Stimulated activated CD8-positive, alpha-beta memory T cell treated with anti-CD3 and anti-CD28 coated beads, Interleukin-12 subunit alpha, Interleukin-12 subunit beta, amount 100 ng/mL, for 1 hour (primary cell): ENCODE measurements at places on chromosomes 7 and 10.

GRCh38 chr7:148327379-148327778, 263.2 kb upstream of the C7orf33 start:
- DNase-seq = no peak

DNA sequence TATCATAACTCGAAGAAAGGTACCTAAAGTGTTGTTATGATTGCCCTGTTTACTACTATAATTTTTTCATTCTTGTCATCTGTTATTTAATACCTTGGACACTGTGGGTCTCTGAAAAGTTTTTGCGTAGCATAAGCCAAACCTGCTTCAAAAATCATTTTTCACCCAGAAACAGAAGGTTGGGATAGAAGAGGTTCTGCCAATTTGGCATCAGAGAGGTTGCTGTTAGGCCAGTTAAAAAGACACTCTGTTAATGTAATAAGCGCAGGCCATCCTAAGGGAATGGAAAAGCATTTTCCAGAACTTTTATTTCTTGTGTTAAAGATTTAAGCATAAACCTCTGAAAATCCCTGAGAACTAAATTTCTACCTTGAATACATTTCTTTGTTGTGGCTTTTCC, 212.2 kb downstream of the BMPER start:
- DNase-seq = no peak

DNA sequence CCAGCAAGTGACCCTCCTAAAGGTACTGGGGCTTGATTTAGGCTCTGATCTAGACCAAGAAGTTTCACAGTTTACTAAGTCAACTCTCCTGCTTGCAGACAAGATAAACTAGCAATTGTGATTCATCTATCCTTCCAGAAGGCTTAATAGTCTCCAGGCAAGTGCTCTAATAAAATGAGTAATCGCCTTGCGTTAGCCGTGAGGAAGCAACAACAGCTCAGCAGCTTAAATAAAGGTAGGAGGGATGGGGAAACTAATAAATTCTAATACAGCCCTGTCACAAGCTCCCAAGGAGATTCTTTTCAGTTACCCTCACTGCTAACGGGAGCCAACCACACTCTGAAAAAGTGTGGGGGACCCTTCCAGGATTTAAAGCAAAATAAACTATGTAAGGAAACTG, 48.4 kb downstream of the FRMD4A start:
- no peak for DNase-seq

- no peak for DNase-seq
These were observed 190.9 kb downstream of the BMPER start for GRCh38 chr7:34096198-34096651.

DNA sequence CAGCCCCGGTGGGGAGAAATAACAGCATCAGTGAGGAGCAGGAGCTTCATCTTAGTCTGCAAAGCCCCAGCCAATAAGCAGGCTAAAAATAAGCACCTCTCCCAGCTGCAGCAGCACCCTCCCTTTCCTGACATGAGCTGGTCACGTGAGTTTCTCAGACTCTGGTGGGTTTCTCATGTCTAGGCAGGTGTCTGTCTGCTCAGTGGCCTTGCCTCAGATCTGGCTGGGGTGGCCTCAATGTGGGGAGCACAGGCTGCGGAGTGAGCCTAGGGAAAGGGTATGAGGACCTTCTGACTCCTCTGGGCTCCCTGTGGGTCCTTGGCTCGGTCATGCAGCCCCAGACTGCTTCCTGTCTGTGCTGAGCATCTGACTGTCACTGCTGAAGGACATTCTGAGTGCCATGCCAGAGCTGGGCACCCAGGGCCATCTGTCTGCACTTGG, 81.6 kb upstream of the LRRC4 start:
- DNase-seq = no peak

DNA sequence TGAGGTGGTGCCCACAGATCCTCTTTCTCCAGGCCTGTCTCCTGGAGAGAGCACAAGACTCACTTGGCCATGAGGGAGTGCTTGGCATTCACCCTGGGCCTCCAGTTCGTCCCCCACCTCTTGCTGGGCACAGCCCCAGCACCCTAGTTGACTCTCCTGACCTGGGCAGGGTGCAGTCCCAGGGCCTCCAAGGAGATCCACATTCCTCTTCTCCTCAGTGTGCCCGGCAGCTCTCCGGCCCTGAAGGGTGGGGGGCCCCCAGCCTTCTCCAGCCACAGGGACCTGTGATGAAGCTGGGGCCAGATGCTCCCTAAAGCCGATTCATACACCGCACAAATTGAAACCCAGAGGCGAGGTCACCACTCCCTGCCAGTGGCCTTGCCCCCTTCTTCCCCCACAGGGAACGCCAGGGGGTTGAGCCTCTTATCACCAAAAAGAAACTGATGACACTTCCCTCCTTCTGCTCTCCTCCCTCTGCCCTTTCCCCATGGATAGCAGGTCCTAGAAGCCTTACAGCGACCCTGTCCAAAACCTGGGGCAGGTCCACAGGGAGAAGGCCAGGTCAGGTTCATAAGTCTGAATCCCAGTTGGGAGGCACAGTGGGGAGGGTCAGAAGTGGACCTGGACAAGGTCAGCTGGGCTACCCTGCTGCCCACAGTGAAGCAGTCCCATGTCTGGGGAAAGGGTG, 3.1 kb downstream of the EN2 start:
- no peak for DNase-seq

- DNase-seq = no peak
These were observed 24.6 kb downstream of the RAMP3 start for GRCh38 chr7:45181991-45182855.

GRCh38 chr7:94432281-94432670, 37.6 kb downstream of the COL1A2 start:
- DNase-seq = no peak

- no peak for DNase-seq
These were observed 277.0 kb downstream of the INHBA start for GRCh38 chr7:41425926-41426325.

- DNase-seq = no peak
These were observed 55.7 kb downstream of the TMEM209 start for GRCh38 chr7:130149281-130150139.

GRCh38 chr10:10685566-10685965, 332.1 kb upstream of the CELF2 start:
- DNase-seq = no peak

- DNase-seq = no peak
These were observed 78.7 kb downstream of the HYCC1 start for GRCh38 chr7:22935269-22935668.

GRCh38 chr7:28853834-28854749, 104.0 kb downstream of the TRIL start:
- DNase-seq = peak; percentile 40

DNA sequence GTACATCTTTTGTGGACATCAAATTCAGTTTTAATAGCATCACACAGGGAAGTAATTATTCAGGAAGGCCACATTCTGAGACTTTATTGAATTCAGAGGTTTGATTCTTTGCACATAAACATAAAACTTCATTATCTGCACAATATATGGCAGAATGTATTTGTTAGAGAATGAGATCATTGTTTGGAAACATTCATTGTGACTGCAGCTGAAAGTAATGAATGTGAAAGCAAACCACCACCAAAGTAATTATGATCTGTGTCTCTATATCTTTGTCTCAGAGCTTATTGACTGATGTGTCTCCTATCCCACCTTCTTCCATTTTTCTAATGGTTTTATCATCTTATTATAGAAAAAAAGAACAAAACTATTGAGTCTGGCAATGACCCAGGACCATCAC, 340.9 kb upstream of the PCDH15 start:
- DNase-seq = no peak

- DNase-seq = no peak
These were observed 3.9 kb downstream of the MPP7 start for GRCh38 chr10:28298951-28299350.

DNA sequence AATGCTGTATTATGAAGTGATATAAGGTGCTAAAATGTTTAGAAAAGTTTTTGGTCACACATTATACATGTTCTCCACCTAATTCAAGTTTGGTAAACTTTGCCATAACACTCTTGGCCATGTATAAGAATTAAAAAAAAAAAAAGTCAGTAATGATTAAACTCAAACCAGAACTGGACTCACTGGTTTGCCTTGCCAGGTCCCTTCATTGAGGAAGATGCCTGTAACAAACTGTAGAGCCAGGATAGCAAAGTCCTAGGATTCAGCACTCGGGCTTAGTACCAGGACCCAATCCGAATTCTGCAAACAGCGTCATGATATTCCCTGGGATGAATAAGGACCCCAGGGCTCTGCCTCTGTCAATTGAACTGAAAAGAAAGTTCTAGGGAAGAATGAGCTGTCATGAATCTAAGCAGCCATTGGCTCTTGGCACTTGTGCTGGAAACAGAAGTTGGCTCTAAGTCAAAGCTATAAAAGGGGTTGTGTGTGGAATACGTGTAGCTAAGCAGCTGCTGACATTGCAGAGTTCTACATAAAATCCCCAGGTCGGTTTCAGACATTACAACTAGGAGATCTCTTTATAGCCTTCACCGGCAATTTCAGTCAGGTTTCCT, 216.9 kb downstream of the C7orf25 start:
- DNase-seq = no peak

DNA sequence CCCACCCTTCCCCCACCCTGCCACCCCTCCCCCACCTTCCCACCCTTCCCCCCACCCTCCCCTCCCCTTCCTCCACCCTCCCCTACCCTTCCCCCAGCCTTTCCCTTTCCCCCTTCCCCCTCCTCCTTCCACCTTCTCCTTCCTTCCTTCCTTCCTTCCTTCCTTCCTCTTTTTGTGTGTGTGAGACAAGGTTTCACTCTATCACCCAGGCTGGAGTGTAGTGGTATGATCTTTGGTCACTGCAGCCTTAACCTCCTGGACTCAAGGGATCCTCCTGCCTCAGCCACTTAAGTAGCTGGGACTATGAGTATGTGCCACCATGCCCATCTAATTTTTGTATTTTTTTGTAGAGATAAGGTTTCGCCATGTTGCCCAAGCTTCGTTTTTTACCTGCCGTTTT, 35.2 kb downstream of the CYP17A1 start:
- DNase-seq = no peak

GRCh38 chr7:47552621-47553020, 29.3 kb downstream of the TNS3 start:
- DNase-seq = no peak

- no peak for DNase-seq
These were observed 13.0 kb downstream of the ZNF316 start for GRCh38 chr7:6650086-6650485.

DNA sequence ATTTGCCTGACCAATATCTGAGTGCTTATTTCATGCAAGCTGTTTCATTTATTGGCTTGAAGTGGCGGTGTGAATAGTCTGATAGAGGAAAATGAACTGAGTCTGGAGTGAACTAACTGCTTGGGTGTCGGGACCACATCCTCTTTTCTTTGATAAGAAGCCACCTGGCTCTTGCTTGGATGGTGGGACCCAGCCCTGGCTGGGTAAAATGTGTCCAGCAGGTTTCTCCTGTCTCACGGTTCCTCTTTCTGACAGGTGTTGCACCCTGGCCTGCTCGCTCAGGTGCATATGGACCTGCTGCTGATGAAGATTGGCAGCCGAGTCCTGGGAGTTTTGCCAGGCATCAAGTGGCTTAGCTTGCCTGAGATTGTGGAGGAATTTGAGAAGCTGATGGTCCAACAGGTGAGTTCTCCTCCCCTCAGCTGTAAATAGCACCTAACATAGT, 1.6 kb downstream of the ADCK2 start:
- DNase-seq = no peak

GRCh38 chr10:128158021-128158795, 32.0 kb upstream of the MKI67 start:
- no peak for DNase-seq

DNA sequence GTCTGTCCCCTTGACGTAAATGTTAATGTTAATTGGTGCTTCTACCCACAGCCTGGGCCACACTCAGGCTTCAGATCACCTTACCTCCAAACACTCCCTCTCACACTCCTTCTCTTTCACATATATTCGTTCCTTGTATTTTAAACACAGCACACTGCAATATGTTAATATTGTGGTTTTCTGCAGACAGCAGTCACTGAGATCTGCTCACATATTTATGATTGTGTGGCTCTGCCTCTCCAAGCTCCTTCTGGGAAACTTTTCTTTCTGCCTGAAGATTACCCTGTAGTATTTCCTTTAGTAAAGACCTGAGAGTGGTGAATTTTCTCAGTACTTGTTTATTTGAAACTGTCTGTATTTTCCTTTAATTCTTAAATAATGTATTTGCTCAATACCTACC, 104.7 kb downstream of the VWC2 start:
- DNase-seq = no peak

GRCh38 chr10:131032329-131033165, 279.0 kb downstream of the TCERG1L start:
- no peak for DNase-seq

DNA sequence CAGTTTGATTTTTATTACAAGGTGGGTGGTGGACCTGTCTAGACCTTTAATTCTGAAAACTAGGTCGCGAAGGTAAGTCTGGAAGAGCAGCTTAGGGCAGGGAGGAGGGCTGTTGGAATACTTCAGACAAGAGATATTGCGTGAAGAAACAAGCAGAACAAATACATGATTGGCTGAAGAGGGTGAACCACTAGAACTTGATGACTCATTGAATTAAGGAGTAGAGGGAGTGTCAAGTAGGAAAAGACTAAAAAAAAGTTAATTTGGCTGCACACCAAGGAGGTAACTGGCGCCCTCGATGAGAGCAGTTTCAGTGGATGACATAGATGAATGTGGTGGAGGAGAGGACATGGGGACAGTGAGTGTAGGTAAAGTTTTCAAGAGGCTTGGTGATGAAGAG, 41.3 kb downstream of the WNT2 start:
- DNase-seq = no peak

DNA sequence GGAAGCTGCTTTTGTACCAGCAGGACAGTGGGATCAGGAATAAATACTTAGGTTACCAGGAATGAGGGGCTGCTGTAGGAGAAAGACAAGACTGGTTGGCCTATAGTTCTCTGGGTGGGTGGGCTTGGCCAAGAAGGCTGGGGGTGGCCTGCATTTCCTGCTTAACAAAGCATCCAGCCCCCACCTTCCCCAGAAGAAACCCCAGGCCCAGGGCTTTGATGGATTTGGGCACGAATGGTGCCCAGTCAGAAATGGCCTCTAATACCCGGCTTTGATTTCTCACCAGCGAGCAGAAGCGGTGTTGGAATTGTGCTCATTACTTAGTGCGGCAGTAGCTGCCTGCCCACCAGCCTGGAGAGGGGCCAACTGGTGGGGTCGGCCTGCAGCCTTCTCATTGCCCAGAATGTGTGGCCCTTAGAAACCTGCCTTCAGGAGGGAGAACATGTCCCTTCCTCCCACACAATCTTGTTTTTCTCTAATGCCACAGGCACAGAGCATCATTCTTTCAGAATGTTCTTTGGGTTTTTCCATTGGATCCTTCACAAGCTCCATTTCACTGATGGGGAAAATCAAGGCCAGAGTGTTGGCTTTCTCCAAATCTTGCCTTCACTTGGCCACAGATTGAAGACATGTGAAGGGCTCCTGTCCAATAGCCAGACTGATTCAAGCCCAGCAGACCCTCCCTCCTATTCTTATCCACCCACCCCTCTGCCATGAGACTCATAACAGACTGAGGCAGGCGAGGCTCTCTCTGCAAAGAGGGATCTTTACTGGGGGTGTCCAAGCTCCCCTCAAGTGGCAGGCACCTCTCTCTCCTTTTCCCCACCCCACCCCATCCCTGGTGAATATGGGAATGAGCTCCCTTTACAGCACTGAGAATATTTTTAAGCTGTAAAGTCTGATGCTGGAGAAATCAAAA, 2.5 kb downstream of the UNC5B start:
- DNase-seq = no peak
